ENCODE measurements at places on chromosomes 3 and 15. TPM values are rescaled to one million over a fixed set of nuclear protein-coding genes. Genes with fewer than 3 reads are reported as not detected.

DNA sequence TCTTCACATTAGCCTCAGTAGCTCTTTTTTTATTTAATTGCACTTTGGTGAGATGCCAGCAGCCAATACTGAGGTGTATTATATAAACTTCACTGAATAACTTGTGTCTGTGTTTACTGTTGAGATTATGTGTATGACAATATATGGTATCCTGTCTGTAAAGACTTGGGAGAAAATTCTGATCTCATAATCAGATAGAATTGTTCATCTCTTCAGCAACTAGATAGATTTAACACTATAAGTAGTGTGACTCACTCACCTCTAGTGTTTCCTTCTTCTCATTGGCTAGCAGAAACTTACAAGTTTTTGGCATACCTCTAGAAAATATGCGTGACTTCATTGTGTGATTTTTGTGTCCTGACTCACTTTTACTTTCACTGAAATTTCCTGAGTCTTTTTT lies 67.6 kb upstream of the TGFBR2 start:
- DNase-seq: no peak

The INKA1 gene
- total RNA-seq: 3.5 TPM

- DNase-seq: no peak
Observed at GRCh38 chr3:104825116-104825515, 541.6 kb upstream of the ALCAM start.

GRCh38 chr15:69484837-69485236 lies 32.2 kb downstream of the RPLP1 start:
- no peak for DNase-seq

GRCh38 chr15:91889111-91889815 lies 35.8 kb downstream of the SLCO3A1 start:
- no peak for DNase-seq

- no peak for DNase-seq
Observed at GRCh38 chr3:156825795-156826143, 384 bp upstream of the LEKR1 start.
